T-helper 2 cell (primary cell): ENCODE measurements at places on chromosomes 5 and 9.
A peak's percentile ranks its signal among the peaks of the same experiment; 100 is the strongest.

DNA sequence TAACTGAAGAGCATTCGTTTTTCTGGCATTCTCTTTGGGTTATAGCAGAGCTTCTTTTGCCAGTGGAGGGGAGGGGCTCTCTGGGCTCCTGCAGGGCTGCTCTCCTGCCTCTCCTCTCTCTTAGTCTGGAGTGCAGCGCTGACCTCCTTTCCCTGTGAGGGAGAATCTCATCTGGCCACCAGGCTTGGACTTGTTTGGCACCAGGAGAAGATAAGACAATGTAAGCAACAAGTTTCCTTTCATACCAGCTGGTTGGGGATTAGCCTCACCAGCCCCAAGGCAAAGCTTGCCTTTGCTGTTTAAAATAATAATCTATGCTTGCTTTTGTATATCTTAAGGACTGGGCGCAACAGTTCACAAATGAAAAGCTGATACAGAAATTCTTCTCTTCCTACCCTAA lies 196.4 kb downstream of the TLE4 start:
- DNase-seq = no peak

GRCh38 chr5:63687854-63688516 lies 274.3 kb downstream of the HTR1A start:
- DNase-seq = no peak

- no peak for DNase-seq
These were observed 481.4 kb upstream of the DAB2 start for GRCh38 chr5:39906146-39906545.

GRCh38 chr9:128702949-128703615 lies 779 bp downstream of the PKN3 start:
- no peak for DNase-seq

- DNase-seq = no peak
These were observed 108.9 kb downstream of the PAM start for GRCh38 chr5:102863764-102864560.

DNA sequence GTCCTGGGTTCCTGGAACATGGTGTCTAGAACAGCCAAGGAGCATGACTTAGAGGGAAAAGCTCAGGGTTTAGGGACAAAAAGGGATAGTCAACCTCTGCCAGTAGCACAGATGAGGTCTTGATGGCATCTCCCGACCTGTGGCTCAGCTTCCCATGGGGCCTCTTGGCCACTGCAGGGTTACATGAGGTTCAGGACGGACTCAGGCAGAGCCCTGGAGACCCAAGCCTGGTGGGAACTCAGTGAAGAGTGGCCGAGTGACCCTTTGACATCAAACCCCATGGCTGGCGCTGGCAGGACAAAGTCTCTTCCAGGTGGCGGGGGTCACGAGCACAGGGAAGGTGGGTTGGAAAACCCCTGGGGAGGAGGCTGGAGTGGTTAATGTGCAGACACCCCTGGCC lies 57.8 kb downstream of the MTRR start:
- no peak for DNase-seq

GRCh38 chr5:155082401-155082800 lies 68.8 kb downstream of the KIF4B start:
- DNase-seq = no peak

- peak; percentile 12 for DNase-seq
These were observed 518 bp downstream of the UBE2B start for GRCh38 chr5:134371834-134372340.

- no peak for DNase-seq
These were observed 76.4 kb downstream of the EHMT1 start for GRCh38 chr9:137694962-137695875.

DNA sequence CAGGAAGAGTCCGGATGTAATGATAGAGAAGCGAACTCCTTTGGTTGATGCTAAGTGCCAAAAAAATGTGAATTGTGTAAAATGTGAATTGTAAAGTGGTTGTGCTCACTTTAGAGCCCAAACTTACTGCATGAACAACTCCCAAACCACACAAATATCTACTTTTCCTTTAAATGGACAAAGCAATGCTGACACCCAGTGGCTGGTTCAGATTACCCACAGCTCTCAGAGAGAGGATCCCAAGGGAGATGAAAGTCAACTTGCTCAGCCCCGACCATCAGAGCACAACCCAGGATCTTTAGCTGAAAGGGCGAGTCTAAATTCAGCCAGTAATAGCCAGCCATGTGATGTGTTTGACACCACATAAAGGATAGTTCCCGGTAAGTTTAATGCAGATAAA lies 133.7 kb downstream of the NMUR2 start:
- no peak for DNase-seq

DNA sequence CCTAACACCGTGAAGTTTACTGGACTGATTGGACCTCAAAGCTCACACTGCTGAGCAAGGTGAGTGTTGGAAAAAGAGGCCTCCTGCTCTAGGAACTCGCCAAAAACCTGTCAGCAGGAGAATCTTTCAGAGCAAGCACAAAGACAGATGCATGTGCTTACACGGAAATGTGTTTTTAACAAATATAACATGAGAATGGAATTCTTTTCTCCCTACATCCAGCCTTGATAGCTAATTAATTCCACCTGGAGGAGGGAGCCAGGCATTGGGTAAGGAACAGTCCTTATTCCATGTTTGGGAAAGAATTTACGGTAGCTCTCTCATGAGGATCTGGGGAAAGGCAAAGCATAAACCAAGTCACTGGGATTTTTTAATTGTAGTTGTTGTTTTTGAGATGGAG lies 98.8 kb downstream of the KLF4 start:
- DNase-seq = no peak

DNA sequence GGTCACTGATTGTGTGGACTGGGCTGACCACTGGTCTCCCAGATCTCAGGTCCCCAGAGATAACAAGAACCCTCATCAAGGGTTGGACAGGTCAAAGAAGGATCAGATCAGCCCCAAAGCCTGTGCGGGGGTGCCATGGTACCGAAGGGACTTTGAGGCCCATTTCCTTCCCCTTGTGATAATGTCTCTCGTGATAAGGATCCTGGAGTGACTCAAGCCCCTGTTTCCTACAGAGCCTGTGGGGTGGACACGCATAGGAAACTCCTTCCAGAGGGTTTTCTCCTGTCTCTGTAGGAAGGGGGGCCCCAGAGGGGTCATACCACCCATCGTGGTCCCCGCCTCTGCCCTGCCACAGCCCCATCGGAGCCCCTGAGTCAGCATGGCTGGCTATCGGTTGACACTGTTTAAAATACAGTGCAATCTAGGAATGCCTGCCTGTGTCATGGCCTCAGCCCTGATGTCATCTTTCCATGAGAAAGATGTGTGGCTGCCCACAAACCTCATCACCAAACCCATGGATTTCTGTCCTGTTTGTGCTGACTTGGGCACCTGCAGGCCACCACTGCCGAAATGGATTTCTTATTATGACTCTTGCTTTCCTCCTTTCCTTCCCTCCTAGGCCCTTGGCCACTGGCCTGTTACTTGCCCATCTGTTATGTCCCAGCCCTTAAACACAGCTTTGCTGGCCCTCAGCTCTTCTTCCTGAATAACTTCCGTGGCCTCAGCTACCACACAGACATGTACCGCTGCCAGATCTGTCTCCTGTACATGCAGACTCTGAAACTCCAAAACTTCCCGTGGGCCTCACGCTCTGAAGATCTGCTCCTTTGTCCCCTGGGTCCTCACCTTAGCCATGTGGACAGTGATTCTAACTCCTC lies 2.9 kb upstream of the CSF2 start:
- no peak for DNase-seq

DNA sequence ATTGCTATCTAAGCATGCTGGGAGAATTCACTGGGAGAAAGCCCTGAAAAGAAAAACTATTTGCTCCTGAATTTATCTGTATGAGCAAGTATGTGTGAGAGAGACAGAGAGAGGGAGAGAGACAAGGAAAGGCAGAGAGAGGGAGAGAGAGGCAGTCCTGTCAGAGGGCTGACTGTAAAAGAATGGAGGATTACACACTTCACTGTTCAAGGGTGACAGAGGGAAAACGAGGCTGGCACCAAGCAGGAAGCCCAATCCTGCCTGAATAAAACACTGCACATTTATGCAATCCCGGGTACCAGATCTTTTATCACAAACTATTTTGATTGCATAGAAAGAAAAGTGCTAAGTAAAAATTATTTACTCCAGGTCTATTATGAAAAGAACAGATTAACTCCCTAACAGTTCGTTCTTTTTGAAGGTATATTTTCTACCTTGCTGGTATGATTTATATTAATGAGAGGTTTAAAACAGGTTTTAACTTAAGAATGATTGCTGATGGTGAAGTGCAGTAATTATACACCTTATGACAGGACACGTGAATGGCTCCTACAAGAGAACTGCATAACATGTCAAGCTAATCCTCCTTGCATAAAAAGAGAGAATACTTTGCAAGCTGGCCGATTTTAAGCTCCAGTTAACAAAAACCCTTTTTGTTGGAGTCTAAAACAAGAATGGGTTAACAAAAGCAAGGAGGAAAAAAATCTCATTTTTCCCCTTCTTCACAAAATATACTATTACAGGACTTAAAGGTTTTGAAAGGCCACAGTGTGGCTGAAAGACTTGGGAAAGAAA lies 82.5 kb downstream of the NFIB start:
- no peak for DNase-seq

- DNase-seq = no peak
These were observed 40.1 kb downstream of the DCAF10 start for GRCh38 chr9:37840560-37841194.

DNA sequence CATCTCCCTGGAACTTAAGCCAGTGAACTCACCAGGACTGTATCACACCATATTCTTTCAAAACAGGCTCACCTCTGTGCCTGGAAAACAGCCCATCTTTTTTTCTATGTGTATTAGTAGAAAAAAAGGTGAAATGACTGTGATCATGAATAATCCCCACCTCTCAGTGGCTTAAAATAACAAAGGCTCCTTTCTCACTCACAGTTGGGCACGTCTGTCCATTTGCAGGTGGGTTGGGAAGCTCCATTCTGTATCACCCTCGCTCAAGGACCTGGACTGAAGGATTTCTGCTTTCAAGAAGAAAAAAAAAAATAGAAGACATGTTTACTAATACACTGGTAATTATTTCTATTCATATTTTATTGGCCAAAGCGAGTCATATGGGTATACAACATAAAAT lies 17.3 kb upstream of the FGF1 start:
- DNase-seq = no peak

DNA sequence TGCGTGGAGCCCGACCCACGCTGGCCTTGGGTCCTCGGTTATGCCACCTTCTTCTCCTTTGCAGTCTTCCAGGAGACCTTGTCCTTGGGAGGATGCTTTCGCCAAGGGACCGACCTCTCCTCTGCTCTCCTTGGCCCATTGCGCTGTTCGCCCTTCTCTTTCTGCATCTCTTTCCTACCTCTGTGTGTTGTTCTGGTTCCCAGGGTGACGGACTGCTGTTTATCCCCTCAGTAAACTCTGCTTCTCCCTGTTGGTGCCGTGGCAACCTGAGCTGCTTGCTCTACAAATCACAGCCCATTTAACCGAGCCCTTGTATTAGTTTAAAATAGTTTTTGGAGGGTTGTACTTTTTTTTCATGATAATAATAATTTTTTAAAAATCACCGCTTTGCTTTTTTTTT lies 97.9 kb downstream of the DAPK1 start:
- no peak for DNase-seq

DNA sequence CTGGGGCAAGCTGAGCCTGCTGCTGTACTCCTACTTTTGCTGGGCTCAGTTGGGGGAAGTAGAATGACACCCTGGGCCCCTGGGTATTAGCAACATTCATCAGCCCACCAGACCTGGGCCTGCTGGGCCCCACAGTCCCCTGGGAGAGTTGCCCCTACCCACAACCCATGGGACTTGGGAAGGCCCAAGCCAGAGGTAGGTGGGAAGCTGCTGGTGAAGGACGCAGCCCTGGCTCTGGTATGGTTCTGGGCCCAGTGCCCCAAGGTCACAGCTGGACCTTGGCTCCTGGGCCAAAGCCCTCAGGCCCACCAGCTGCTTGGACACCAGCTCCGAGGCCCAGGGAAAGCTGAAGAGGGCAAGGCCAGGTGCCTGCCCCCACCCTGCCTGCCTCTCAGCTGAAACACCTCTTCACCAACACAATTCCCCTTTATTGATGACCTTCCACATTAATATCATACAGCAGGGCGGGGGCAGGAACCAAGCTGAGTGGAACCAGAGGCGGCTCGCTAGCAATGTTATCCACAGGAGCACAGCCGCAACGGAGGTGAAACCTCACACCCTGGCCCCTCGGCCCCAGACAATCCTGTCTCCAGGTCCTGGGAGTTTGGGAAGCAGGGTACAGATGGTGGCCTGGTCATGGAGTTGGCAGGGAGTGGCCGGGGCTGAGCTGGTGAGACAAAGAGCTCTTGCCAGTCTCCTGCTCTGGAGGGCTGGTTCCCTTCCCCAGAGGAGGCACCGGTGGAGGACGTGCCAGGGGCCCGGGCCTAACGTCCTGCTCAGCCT lies 13.7 kb downstream of the DOLPP1 start:
- no peak for DNase-seq

DNA sequence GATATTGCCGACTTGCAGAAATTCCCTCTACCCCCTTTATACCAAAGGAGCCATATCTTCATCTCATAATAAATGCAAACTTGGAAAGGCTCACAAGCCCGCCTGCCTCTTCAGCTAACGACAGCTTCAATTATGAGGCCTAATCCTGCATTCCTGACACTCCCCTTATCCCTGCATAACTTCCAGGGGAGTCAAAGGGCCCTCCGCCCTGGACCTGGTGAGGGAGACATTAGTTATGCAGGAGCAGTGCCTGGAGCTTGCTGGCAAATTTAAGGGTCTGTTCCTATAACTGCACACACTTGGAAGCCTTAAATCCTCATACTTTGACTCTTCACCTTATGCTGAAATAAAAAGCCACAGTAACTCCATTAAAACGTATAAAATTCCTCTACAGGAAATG lies 617.9 kb downstream of the BNC2 start:
- DNase-seq = no peak

DNA sequence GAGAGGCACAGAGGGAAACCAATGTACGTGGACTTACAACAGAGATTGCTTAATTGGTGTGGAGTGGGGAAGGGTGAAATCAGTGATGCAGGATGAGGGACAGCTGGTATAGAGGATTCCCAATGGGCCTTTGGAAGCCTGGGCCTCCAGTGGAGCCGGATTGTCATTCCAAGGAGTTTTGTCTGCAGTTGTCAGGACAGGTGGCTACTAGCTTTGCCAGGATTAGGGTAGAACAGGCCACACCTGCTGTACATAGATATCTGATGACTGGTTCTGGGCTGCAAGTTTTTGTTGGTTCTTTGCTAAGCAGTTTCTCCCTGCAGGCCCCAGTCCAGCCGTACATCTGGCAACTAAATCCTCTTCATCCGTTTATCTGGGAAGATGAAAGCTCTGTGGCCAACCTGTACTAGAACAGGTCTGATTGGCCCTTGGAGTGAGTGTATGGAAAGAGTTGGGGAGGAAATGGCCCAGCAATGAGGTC lies 4.2 kb downstream of the SKP2 start:
- no peak for DNase-seq

GRCh38 chr5:39624268-39624886 lies 199.6 kb upstream of the DAB2 start:
- DNase-seq = no peak

DNA sequence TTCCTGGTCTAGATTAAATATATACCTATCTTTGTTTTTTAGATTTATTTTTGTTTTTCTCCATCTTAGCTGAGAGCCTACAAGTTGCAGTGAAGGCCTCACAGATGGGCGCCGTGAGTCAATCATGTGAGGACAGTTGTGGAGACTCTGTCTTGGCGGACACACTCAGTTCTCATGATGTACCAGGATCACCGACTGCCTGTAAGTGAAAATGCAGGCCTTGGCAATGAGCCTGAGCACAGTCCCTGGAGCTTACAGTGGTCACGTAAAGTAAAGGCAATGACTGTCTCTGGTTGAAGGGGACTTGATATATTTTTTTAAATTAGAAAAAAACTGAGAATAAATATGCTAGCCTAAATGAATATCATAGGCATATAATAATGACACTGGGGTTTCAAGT lies 271.9 kb downstream of the ARHGEF28 start:
- DNase-seq = no peak

- DNase-seq = no peak
These were observed 22.6 kb downstream of the LAMC3 start for GRCh38 chr9:131031642-131032005.
